DMS53 (cell line): ENCODE measurements at places on chromosomes 5 and 9.

DNA sequence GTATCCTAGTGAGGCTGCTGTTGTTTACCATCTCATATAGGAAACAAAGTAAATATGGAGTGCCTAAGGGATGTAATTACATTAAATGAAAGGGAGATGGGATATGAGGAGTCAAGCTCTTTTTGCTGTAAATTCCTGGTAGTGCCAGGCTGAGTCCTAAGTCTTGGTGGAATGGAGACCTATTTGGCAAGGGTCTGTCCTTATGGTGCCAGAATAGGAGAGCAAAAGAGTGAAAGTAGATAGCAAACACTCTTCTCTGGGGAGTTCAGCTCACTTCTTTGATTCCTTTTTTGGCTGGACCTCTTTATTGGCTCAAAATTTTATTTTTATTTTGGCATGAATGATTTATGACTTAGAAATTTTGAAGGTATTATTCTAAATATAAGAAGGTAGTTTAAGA is 380.8 kb downstream of the TMEM232 start:
- DNase-seq: no peak

DNA sequence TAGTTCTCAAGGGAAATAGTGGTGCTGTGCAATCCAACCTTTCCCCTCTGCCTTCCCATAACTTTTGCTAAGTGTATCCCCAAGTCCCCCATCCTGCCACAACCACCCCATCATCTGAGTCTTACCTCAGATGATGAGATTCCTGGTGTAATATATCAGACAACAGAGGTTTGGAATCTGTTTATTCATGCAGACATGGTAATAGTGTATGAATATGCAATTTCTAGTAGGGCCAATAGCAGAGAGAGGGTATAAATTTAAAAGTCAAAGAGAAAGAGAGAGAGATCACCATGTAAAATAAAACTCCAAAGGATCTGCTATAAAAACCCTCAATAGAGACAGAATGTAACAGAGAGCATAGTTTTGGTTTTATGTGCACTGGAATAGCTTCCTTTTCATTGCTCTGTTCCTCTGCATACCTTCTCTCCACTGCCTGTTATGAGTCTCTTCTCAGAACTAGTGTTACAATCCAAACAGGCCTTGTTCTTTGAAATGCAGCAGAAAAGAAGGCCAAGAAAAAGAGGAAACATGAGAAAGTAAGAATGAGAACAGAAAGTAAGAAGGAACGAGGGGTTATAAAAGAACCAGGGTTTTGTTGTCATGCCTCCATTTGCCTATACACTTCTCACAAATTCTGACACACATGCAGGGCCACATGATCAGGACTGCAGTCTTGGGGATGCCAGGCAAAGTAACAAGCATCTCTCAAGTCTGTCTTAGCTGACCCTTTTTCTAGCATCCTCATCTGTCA is 278.0 kb downstream of the CETN3 start:
- no peak for DNase-seq

GRCh38 chr5:147826361-147826760 is 5.1 kb downstream of the SPINK1 start:
- peak; percentile 10 for DNase-seq

- no peak for DNase-seq
Measured at GRCh38 chr9:126521089-126521488, 92.6 kb upstream of the LMX1B start.

DNA sequence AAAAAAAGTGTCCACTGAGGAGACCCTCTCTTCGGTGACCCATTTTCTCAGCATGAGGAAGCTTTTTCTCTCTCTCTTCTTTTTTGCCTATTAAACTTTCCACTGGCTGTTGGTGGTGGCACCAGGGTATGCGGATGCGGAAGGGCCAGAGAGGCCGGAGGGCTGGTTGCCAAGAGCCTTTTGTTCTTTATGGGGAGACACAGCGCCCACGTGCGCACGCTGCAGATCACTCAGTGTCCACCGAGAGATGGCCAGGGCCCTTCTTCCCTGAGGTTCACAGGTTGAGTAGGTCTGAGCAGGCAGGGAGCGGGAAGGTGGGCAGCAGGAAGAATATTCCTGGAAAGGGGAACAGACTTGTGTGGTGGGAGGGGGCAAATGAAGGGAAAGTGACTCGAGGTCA is 69.1 kb downstream of the STK10 start:
- no peak for DNase-seq

DNA sequence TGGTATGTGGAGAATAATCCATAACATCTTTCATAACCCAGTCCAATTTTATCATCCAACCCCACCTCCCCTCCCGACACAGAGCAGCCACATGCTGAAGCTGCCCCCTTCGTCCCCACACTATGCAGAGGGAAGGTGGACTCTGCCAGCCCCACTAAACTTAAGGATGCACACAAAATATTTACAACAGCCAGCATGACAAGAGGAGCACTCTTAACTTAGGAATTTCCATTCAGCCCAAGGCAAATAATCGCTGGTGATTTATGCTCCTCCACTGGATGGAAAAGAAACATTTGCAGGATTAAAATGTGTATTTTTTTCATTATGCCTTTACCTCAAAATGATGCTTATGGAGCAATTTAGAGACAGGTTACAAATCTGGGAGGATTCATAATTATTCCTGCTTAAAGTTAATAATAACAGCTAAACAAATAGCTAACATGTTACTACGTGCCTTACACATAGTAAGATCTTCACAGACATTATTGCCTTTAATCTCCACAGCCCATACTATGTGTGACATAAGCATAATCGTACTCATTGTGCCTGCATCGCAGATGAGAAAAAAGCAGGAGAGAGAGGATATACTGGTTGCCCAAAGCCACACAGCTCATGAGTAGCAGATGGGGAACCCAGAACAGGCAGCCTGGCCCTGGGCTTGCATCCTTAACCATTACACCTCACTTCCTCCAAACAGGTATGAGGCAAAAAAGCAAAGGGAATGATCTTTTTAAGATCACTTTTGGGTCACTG is 92.6 kb downstream of the GLIS3 start:
- no peak for DNase-seq

DNA sequence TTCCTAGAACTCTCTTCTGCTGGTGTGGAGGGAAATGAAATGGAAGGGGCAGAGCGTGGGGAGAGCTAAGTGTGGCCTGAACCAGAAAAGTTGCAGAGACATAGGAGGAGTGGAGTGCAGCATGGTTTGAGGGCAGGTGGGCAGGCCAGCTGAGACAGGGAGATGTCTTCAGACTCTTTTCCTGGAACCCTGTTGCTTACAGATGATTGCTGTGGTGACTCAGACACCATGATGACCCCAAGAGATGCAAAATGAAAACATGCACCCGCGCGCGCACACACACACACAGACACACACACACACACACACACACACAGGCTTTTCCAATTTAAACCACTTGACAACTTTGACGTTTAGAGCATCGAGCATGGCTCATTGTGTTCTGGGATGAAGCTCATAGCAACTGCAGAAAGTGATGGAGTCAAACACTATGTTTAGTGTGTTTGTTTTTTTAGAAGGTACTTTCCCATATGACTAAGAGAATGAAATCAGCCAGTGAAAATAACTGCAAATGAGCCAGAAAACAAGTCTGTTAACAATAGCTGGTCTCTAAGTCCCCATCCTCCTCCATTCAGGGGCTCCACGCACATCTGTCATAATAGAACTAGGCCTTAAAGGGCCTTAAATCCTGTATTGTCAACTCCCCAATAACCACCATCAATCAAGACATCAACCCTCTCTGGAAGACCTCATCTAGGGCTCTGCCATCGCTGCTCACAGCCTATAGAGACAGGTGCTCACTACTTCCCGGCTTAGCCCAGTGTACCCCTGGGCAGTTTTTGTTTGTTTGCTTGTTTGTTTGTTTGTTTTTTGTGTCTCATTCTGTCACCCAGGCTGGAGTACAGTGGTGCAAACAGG is 9.6 kb downstream of the TMOD1 start:
- peak; percentile 71 for DNase-seq

- DNase-seq: no peak
Measured at GRCh38 chr5:96493219-96493790, 60.3 kb upstream of the PCSK1 start.

DNA sequence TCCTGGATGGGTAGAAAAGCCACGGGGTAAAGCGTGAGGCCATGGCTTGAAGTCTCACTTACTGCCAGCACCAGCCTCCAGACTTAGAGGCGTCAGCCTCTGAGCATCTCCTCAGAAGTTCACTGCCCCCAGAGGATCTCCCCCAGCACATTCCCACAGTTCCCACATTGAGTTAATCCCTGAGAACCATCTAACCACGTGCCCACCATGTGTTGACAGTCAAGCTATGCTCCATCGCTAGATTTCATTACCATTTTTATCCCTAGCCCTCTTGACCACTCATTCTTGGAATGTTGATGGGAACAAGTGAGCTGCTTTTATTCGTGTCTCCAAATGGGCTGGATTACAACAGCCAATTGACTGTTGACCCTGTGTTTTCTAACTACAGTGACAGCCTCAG is 283.3 kb upstream of the IRX1 start:
- DNase-seq: no peak

GRCh38 chr5:172473427-172473826 is 19.1 kb upstream of the SH3PXD2B start:
- no peak for DNase-seq

- DNase-seq: no peak
Measured at GRCh38 chr5:173522518-173522917, 93.9 kb downstream of the BOD1 start.

- peak; percentile 68 for DNase-seq
Measured at GRCh38 chr9:79020276-79020675, 551.5 kb upstream of the TLE4 start.

DNA sequence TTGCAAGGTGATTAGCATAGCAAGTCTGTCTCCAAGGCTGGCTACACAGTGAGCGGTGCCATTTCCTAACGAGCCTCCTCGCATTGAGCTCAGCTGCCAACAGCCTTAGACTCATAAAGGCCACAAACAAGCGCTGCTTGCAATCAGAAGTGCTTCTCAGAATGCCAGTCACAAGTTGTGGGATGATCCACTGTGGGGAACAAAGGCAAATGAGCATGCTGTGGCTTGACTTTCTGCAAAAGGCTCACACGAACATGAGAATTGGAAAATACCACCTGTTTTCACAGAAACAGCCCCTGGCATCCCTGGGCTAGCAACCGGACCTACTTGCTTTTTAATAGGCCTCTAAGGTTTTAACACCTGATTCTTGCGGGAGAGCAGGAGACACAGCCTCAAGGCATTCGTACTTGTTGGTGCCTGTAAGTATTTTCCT is 215.5 kb downstream of the FANCC start:
- no peak for DNase-seq

GRCh38 chr9:98900244-98900643 is 43.5 kb upstream of the COL15A1 start:
- no peak for DNase-seq

DNA sequence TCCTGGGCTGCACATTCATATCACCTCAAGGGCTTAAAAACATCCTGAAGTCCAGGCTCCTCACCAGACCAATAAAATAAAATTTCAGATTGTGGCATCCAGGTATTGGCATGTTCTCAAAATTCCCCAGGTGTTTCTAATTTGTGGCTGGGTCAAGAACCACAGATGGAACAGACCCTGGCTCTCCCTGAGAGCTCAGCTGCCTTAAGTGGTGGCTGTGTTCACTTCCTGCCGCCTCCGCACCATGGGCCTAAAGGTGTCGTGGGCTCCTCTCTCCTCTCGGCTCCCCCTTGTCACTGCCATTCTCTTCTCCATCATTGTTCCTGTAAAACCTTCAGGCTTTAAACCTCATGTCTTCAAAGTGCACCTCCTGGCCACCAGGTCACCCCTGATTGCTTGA is 17.8 kb upstream of the CCNJL start:
- no peak for DNase-seq

DNA sequence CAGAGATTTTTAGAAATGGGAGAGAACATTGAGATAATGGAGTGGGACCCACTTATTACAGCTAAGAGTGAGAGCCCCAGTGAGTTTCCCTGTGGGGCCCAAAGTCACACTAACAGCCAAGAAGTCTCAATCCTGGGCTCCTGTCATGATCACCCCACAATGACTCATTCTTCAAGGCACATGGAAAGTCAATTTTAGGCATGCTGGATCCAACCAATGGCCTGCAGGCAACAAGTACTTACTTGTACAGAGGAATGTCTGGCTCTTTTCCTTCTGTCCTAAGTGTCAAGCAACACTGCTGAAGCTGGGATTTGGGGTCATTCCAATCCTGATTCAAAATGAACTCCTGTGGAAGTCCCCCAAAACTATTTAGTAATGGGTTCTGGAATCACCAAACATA is 123.1 kb downstream of the DROSHA start:
- DNase-seq: no peak

- DNase-seq: no peak
Measured at GRCh38 chr5:158233735-158234322, 374.9 kb upstream of the CLINT1 start.
